ENCODE measurements at places on chromosomes 5 and 9. TPM values are rescaled to one million over a fixed set of nuclear protein-coding genes. Genes with fewer than 3 reads are reported as not detected.

The ADCY2 gene
- total RNA-seq: 0.84 TPM

The S1PR3 gene
- 38.3 TPM for total RNA-seq

The GABRA6 gene
- total RNA-seq: not detected

The ZNF483 gene
- total RNA-seq: 13.0 TPM

The SPATA31D4 gene
- total RNA-seq: not detected

The SLC6A18 gene
- total RNA-seq: not detected

- H3K27ac ChIP-seq: no peak overlapping the region
- H3K27me3 ChIP-seq: no peaks in the 10 kb centered on the region
- H3K36me3 ChIP-seq: no peaks in the 10 kb centered on the region
- H3K4me3 ChIP-seq: no peak overlapping the region
- H3K4me1 ChIP-seq: peaks cover 6% of the 10 kb centered on the region
- no peak for DNase-seq
Measured at GRCh38 chr5:28766565-28767158, 1728.3 kb upstream of the CDH9 start.

GRCh38 chr9:107158321-107158720 lies 124.8 kb upstream of the RAD23B start:
- no peaks in the 10 kb centered on the region for H3K27me3 ChIP-seq
- H3K27ac ChIP-seq: no peak overlapping the region
- no peak overlapping the region for H3K4me3 ChIP-seq

- H3K27ac ChIP-seq: peak overlapping the region; percentile 21
- no peak for DNase-seq
- H3K4me1 ChIP-seq: peaks cover 49% of the 10 kb centered on the region
- no peaks in the 10 kb centered on the region for H3K27me3 ChIP-seq
Measured at GRCh38 chr5:154761046-154761736, 6.0 kb downstream of the LARP1 start.

DNA sequence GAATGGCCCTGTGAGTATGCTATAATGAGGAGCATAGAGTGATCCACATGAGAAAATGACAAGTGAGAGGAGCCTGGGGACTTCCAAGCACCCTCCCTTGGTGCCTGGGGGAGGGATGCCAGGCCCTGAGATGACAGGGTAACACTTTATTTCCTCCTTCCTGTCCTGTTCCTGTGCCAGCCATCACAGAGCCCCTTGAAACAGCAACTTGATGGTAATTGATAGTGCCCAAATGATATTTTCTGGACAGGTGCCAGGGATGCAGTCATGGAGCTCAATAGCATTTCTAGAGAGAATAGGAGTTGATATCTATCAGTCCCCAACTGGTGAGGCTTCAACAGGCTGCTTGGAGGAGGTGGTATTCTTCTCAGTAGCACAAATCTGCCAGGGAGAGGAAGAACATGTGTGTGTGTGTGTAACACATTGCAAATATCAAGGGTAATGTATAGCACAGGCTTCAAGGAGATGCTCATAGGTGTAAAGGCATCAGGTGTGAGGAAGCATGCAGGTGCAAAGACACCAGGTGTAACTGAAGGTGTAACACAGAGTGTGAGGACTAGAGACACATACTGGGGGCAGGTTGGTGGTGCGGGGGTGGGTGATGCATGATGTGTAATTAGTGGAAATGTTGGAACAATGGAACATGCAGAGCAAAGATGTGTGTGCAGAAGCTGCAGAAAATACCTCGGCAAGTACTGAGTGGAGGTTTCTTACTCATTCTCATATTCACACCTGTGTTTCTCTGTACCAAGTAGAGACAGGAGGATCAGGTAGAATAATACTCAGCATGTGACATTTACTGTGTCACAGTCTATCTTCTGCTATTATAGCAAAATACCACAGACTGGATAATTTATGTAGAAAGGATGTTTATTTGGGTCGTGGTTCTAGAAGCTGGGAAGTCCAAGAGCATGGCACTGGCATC lies 18.1 kb upstream of the WWC1 start:
- no peak for DNase-seq
- no peak overlapping the region for H3K27ac ChIP-seq
- H3K4me1 ChIP-seq: peaks cover 24% of the 10 kb centered on the region
- H3K36me3 ChIP-seq: no peaks in the 10 kb centered on the region
- H3K27me3 ChIP-seq: peaks cover 6% of the 10 kb centered on the region
- H3K4me3 ChIP-seq: no peak overlapping the region

DNA sequence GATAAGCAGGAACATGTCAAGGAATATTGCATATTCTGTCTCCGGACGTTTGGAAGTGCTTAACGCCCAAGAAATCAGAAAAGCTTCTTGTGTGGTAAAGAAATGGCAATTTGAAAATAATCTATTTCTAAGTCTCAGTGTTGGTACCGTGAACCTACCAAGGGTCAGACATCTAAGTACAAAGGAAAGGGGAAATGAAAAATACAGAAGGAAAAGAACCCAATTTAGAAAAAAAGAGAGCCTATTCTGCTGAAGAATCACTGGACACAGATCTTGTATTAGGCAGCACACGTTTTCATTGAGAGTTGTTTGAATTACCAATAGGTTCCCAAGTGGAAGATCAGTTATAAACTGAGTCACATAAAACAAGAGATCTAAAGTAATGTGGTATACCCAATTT lies 46.9 kb upstream of the CEP78 start:
- no peak overlapping the region for H3K27ac ChIP-seq
- no peak overlapping the region for H3K4me3 ChIP-seq
- H3K27me3 ChIP-seq: peaks cover 6% of the 10 kb centered on the region
- H3K36me3 ChIP-seq: no peaks in the 10 kb centered on the region
- H3K4me1 ChIP-seq: no peaks in the 10 kb centered on the region
- no peak for DNase-seq

DNA sequence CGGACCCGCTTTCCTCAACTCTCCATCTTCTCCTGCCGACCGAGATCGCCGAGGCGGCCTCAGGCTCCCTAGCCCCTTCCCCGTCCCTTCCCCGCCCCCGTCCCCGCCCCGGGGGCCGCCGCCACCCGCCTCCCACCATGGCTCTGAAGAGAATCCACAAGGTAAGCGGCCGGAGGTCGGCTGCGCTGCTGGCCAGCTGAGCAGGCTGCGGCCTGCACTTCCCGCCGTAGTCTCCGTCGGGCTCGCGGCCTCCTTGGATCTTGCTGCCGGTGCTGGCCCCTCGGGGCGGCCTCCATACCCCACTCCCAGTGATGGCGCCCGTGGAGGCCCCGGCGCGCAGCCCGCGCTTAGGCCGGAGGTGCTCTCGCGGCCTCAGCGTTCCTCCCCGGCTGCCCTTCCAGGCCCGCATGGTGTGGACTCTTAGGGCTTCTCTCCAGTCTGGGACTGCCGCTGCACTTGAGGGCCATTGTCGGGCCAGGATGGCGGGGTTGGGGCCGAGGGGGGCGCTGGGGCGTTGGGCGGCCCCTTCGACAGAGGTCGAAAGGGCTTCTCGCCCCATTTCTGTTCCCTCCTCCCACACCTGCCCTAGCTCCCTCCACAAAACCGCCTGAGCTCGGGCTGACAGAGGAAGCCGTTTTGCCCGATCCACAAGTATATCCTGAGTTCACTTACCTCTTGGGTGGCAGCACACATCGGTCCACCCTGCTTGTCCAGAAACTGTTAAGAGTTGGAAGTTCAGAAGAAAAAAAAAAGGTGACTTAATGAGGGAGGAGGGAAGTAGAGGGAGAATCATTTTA lies 714 bp downstream of the UBE2D2 start:
- peak overlapping the region; percentile 97 for H3K27ac ChIP-seq
- H3K27me3 ChIP-seq: no peaks in the 10 kb centered on the region
- peaks cover 32% of the 10 kb centered on the region for H3K4me1 ChIP-seq
